ENCODE measurements at places on chromosomes 12 and 14. TPM values are rescaled to one million over a fixed set of nuclear protein-coding genes. Genes with fewer than 3 reads are reported as not detected.

Gene SRSF9
- 160 TPM for total RNA-seq

Gene ARG2
- total RNA-seq: 21.1 TPM

Gene NRXN3
- total RNA-seq: 1.4 TPM

Gene TBC1D30
- 0.15 TPM for total RNA-seq

Gene PTPN21
- total RNA-seq: 6.5 TPM
